AG10803 (cell line): ENCODE measurements at places on chromosomes 1 and 21.

GRCh38 chr1:68873144-68873543, 376.3 kb upstream of the DEPDC1 start:
- DNase-seq = no peak

DNA sequence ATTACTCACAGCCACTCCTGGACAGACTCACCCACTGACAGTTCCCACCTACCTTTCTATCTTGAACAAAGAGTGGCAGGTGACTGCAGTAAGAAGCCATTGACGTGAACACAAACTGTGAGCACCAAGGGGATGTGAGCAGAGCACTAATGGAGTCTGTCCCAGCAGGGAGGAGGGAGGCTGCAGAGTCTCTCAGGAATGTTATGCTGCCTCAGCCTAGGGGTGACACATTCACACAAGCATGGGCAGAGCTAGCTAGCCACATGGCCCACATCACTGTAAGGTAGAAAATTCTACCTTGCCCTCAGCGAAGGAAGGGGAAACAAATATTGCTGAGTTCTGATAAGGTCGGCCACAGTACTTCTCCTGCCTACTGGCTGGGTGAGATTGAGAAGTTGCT, 56.8 kb upstream of the PTGFRN start:
- peak; percentile 44 for DNase-seq

- no peak for DNase-seq
Observed at GRCh38 chr1:64651841-64652240, 93.0 kb upstream of the RAVER2 start.

DNA sequence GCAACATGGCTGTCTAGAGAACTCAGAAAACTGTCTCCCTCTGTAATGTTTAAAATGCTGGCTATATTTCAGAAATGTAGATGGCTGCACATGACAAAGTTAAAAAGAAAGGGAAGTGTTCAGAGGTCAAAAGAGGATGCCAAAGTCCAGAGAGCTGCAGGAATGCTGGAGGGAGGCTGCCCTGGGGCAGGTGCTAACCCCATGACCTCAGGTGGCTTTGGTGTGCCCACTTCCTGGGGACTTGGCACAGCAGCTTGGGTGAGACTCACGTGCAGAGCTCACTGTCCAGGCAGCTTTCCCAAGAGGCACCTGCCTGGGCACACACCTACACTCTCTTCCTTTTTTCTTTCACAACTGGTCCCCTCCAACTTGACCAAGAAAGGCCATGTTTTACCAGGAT, 256.4 kb downstream of the KCNJ6 start:
- DNase-seq = no peak

- no peak for DNase-seq
Observed at GRCh38 chr21:27813750-27814149, 846.9 kb upstream of the ADAMTS5 start.

- no peak for DNase-seq
Observed at GRCh38 chr21:27647921-27648320, 681.0 kb upstream of the ADAMTS5 start.

DNA sequence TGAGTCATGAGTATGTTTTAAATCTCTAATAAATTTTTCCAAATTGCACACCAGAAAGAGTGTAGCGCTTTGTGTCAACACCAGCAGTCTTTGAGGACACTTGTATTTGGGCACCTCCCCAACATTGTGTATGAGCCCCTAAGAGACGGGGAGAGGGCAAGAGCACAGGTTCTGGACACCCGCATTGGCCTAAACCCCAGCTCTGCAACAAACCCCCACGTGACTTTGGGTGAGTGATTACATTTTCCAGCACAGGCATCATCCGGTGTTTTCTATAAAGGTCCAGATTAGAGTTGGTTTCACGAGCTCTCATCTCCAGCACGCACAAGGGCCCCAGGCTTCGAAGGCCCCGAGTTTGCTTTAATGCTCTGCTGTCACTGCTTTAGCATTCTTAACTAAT, 66.3 kb upstream of the SLC45A1 start:
- no peak for DNase-seq

DNA sequence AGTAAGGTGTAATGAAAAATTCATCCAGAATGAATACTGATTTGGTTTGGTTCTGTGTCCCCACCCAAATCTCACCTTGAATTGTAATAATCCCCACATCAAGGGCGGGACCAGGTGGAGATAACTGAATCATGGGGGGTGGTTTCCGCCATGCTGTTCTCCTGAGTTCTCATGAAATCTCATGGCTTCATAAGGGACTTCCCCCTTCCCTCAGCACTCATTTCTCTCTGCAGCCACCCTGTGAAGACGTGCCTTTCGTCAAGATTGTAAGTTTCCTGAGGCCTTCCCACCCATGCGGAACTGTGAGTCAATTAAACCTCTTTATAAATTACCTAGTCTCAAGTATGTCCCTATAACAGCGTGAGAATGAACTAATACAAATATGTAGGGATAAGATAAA, 5.5 kb upstream of the SYNJ1 start:
- DNase-seq = no peak

DNA sequence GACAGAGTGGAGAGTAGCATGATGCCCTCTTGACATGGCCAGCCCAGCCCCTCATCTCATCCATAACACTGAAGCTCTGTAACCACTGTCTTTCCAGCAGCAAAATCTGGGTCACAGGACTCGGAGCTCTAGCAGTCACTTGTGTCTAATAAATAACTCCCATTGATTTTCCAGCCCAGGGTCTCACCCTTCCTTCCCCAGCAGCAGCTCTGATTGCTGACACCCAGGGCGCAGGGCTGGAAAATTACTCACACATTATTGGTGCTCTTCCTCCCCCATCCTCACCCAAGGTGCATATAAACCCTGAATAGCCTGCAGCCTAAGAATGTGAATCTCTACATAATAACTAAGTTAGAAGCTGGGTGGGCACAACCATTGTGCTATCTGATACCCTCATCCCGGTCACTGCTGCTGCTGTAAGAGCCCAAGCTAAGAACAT, 21.1 kb upstream of the OR10J5 start:
- no peak for DNase-seq

DNA sequence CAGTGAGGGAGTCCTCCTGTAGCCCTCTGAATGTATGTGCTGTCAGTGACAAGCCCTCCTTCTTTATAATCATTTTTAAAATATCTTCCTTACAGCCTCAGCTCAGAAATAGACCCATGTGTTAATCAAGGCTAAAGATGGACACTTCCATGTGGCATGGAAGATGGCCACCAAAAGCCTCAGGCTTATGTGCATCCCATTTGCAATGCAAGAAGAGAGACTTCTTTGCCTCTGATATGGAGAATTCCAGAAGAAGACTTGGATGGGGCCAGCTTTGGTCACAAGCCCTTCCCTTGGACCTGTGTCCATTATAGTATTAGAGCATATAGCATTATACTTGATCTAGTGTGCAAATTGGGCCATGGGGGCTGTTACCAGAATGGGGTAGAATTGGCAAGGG, 18.5 kb downstream of the CCDC185 start:
- DNase-seq = no peak

DNA sequence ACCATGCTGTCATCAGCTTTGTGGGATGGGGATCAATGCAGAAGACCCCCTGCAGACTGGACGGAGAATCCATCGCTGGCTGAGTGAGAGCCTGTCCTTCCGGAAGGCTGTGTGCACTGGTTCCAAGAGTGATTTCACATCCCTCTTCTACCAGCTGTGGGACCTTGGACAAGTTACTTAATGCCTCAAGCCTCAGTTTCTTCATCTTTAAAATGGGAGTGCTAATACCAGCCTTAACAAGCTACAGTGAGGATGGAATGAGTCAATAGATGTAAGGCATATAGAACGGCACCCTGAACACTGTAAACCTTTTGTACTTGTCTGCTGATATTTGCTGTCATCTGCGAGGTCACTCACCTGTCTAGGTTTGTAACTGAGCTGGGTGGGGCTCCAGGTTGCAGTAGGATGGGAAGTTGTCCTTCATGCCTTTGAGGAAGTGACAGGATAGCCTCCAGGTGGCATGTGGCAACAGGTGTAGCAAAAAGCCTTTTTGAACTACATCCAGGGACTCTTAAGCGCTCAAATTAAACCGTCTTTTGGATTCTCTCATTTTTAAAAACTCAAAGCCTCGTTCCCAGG, 27.5 kb downstream of the TMEM51 start:
- no peak for DNase-seq

DNA sequence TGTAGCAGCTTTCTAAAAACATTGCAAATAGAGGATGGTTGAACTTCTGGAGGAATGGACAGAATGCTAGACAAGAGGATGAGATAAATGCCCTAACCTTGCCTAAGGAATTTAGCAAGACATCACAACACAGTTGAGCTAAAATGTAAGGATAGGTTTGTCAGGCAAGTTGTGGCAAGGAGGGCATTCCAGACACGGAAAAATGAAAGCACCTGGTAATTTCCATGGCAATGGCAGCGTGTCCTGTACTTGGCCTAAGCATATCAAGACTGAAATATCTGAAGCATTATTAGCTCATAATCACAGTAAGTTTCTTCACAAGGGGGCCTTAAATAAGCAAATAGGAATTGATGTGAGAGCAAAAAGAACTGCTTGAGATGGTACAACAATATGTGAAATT, 105.1 kb upstream of the USP25 start:
- DNase-seq = no peak

DNA sequence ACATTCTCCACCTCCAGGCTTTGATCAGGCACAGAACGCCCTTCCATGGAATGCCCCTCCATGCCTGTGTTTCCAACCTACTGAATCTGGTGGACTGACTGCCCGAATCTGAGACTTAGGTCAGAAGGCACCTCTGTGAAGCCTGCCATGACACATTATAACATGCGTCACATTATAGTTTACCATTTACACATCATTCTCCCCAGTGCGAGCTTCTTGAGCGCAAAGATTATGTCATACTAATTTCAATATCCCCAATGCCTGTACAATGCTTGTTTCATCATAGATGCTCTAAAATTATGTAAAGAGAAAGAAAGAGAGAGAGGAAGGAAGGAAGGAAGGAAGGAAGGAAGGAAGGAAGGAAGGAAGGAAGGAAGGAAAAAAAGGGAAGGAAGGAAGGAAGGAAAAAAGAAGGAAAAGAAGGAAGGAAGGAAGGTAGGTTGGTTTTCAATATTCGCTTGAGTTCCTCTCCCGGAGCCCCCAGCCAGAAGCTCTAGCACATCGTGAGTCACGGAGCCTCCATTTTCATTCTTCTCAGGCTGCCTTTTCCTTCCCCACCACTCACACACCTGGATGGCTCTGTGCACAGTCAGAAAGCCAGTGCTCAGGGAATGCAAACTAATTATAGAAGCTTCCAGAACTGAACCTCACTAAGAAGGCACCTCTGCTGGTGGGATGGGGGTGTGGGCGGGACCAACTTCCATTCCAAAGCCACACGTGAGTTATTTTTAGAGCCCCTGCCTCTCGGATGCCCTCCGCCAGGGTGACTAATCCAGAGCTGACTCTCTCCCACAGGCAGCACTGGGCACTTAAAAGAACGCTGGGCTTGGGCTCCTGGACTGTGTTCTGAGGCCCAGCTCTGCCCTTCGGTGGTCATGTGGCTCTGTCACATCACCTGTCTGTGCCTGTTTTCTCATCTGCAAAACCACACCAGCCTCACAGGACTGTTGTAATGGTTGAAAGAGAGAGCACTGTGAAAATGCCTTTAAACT, 27.4 kb downstream of the LAMB3 start:
- DNase-seq = no peak

GRCh38 chr1:187819086-187819485, 990.3 kb downstream of the PLA2G4A start:
- DNase-seq = no peak

DNA sequence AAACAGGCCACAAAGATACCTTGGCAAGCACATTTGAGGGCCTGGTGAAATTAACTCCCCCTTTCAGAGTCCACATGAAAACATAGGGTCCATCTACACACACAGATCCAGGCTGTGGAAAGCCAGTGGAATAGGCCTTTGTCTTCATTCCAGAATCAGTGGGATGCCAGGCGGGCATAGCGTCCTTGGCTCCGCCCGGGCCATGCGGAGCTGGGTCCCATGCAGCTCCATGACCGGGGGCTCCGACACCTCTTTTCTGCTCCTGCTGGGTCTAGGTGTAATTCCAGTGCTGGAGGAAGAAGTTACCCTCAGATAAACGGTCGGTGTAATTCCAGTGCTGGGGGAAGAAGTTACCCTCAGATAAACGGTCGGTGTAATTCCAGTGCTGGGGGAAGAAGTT, 63.6 kb upstream of the COL6A1 start:
- no peak for DNase-seq

- DNase-seq = no peak
Observed at GRCh38 chr21:40402884-40403582, 443.9 kb downstream of the DSCAM start.

DNA sequence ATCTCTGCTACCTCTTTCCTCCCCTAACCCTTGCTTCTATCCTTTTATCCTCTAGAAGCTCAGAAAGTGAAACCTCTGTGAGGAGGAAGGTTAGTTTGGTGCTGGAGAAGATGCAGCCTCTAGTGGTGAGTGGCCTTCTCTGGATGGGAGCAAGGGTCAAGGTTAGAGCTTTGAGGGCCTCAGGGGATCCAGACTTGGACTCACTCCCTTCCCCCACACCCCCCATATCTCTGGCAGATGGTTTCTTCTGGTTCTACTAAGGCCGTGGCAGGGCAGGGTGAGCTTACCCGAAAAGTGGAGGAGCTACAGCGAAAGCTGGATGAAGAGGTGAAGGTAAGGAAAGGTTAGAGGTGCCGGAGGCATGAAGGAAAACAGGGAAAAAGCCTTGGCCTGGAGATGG, 9.2 kb downstream of the CGN start:
- DNase-seq = no peak

DNA sequence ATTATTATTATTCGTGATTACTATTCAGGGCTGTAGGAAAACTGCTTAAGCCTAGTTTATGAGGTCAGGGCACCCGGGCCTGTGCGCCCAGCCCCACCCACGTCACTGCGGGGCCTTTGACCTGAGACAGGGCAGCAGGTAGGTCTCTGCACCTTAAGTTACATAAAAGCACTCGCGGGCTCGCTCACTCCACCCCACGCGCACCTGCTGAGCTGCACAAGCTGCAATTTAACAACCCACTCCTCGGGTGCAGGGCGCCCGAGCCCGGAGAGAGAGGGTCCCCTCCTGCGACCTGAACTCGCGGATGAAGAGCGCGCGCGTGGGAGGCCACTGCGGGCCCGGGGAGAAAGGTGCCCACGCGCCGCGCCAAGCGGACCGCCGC, 477 bp downstream of the ICMT start:
- DNase-seq = no peak

GRCh38 chr21:23218667-23219066, 2220.5 kb downstream of the NCAM2 start:
- DNase-seq = no peak

GRCh38 chr1:181768211-181768929, 285.1 kb downstream of the CACNA1E start:
- no peak for DNase-seq

GRCh38 chr1:42963378-42964043, 4.8 kb upstream of the SLC2A1 start:
- DNase-seq = peak; percentile 83

GRCh38 chr1:156689953-156690674, 12.9 kb upstream of the NES start:
- peak; percentile 33 for DNase-seq

GRCh38 chr1:28864695-28865094, 49.7 kb upstream of the EPB41 start:
- DNase-seq = no peak

- no peak for DNase-seq
Observed at GRCh38 chr1:53196017-53196484, 573 bp upstream of the CPT2 start.

GRCh38 chr21:42651515-42652401, 1.7 kb upstream of the PDE9A start:
- no peak for DNase-seq
